Chondrocyte (in vitro differentiated cells): ENCODE measurements at places on chromosomes 12 and 14.

GRCh38 chr12:53961025-53961761, 6.5 kb downstream of the HOXC12 start:
- no peak for DNase-seq

DNA sequence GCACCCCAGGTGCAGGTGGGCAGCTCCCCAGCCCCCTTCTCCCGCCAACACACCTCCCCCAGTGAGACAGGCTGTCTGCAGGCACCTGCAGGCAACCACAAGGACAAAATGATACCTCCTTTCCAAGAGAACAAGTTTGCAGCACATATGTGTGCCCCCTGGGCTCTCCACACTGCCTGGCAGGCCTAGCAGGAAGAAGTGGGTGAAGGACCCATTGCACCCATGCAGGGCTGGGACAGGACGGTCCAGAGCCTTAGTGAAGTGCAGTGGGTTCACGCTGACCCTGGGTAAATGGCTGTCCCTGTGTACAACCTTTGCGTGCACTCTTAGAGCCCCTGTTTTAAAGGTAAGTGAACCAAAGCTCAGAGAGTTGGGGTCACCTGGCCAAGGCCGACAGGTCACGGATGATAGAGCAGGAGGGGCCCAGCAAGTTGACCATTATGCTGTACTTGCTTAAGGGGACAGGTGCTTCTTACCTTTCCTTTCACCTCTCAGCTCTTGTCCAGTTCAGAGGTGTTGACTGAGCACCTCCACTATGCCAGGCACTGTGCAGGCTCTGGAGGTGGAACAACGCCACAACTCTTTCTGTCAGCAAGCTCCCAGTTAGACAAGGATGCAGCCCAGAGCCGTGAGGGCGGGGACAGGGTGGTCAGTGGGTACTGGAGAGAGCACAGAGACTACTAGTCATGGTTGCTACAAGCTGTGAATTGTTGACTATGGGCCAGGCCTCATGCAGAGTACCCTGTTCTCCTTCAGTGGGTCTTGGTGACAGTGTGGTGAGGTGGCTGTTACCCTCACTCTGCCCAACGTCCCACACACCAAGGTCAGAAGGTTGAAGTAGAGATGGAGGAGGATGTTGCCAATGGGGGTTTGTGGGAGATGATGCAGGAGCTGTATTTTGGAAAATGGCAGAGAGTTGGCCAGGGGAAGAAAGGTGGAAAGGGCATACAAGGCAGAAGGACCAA, 125.9 kb downstream of the PAPOLA start:
- DNase-seq: no peak

DNA sequence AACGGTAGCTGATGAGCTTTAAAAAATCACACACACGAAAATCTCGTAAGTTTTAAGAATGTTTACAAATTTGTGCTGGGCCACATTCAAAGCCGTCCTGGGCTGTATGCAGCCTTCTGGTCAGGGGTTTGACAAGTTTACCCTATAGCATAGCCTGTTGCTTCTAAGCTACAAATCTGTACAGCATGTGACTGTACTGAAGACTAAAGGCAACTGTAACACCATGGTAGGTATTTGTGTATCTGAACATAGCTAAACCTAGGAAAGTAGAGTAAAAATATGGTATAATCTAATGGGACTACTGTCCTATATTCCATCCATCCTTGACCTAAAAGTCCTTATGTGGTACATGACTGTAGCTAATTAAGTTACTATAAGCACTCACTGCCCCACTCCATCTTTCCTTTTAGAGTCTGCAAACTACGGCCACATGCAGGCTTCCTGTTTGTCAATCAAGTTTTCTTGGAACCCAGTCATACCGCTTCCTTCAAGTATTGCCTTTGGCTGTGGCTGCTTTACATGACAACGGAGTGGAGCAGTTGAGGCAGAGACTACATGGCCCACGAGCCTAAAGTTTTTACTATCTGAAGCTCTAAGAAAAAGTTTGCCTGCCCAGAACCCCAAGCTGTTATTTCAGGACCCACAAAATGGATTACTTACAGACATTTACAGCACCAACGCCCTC, 18.5 kb downstream of the KRT7 start:
- DNase-seq: peak; percentile 8

DNA sequence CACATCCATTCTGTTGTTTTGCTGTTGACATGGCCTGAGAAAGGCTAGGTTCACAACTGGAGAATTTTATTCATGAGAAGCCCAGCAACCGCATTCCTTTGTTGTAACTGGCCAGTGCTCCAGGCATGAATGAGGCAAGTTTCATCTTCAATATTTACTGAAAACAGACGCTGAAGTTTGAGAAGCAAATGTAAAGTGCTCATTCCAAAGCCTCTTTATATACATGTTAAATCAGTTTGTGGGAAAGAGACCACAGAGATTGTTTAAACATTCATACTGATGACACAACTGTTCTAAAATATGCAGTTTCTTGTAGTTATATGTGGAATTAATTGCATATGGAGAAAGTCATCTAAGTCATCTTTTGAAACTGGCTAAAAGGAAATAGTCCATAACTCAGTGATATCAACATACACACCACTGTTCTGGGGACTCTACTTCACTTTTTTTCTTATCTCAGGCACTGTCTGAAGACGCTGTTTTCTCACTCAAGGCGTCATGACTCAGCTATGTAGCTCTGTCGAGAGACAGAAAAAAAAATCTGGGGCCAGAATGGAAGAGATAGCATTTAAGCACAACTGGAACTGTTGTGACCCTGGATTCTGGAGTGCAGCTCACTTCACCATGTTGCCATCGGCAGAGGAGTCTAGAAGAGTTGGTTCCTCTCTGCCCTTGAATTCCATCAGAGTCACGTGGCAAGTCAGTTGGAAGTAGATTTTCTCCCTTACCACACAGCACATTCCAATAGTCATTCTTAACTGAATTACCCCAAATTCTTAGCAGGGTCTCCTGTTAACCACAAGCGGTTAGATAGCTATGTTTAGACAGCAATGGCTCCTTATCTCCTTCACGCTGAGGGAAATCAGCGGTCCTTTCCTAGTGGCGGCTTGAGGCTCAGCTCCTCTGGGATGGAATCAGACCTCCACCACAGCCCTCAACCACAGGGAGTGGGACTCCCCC, 258.4 kb upstream of the HMGA2 start:
- no peak for DNase-seq

DNA sequence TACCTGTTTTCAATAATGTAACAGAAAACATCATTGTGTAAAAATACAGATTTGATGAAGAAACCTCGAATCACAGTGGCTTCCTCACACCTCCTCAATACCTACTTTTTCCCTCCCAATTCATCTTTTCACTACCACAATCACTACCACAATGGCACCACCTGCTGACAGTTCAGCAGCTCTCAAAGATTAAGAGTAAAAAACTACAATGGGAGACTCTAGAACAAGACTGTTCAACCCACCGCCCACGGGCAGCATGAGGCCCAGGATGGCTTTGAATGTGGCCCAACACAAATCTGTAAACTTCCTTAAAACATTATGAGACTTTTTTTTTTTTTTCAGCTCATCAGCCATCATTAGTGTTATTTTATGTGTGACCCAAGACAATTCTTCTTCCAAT, 15.2 kb downstream of the MED6 start:
- no peak for DNase-seq

DNA sequence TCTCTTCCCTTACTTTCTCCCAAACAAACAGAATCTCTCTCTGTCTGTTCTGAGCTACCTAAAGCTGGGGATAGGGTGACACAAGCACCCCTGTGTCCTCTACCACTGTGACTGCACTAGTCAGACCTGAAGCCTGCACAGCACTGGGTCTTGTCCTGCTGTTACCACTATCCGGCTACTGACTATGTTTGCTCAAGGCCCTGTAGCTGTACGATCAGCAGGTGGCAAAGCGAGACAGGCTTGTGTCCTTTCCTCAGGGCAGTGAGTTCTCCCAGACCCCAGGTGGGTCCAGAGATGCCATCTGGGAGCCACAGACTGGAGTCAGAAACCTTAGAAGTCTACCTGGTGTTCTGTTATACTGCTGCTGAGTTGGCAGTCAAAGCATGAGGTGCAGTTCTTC, 116.4 kb downstream of the NUBPL start:
- no peak for DNase-seq

- DNase-seq: peak; percentile 13
Observed at GRCh38 chr12:49288412-49288853, 6.5 kb upstream of the PRPH start.

- peak; percentile 57 for DNase-seq
Observed at GRCh38 chr12:72273499-72273837, 1.3 kb downstream of the TRHDE start.

DNA sequence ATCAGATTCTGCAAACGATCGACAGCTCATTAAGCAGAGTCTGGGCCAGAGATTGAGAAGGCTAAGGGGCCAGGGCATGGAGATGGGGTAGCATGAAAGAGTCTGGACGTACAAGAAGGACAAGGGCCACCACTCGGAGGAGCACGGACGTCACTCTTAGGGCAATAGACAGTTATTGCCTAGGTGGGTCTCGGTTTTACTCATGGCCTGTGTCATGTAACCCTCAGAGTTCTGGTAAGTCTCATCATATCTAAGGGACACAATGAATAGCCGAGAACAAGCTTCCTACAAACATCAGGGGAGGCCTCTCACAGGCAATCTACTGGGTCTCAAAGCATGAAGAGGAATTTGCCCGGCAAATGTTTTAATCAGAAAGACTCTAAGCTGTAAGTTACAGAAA, 30.4 kb upstream of the ITPK1 start:
- no peak for DNase-seq

DNA sequence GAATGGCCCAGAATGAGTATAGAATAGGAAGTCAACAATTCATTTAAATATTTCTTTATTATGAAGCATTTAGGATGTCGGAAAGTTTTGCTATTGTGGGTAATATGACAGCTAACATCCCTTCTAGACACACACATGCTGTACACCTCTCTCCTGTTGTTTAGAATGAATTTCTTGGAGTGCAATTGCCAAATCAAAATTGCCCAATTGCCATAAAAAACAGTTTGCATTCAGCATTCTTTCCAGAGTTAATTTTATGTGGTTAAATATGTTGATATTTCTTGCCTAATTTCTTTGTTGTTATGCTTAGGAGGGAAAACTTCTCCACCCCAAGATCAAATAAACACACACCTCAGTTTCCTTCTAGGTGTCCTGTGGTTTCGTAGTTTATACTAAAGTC, 16.9 kb upstream of the SMCO2 start:
- no peak for DNase-seq

DNA sequence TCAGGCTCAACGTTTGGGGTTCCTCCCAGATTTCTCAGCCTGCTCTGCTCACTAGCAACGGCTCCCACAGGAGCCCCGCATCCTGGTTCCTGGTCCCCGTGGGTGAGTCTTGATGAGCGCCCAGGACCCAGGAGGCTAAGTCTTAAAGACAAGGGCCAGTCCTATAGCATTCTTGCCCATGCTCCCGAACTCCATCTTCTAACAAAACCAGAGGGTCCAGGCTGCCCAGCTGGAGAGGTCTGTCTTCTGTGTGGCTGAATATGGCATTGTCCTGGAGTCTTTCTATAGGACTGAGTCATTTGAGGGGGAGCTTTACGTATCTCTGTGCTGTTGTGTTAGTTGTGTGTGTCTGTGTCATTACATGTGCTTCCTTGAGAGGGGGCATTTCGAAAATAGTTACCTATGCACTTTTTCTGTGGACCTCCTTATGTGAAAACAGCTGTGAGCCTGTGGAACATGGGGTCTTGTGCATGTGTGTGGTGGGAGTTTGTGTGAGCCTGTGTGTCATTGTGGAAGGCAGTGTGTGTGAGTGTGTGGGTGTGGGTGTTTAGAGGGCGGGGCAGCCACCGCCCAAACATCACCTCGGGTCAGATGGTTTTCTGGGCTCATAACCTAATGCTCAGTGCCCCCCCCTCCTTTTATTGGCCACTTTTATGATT, 9.1 kb upstream of the TBX5 start:
- no peak for DNase-seq

- no peak for DNase-seq
Observed at GRCh38 chr12:94121886-94122285, 26.5 kb upstream of the PLXNC1 start.

GRCh38 chr14:103330536-103330935, 3.5 kb upstream of the EIF5 start:
- no peak for DNase-seq

- no peak for DNase-seq
Observed at GRCh38 chr12:66751432-66752113, 72.7 kb upstream of the GRIP1 start.

DNA sequence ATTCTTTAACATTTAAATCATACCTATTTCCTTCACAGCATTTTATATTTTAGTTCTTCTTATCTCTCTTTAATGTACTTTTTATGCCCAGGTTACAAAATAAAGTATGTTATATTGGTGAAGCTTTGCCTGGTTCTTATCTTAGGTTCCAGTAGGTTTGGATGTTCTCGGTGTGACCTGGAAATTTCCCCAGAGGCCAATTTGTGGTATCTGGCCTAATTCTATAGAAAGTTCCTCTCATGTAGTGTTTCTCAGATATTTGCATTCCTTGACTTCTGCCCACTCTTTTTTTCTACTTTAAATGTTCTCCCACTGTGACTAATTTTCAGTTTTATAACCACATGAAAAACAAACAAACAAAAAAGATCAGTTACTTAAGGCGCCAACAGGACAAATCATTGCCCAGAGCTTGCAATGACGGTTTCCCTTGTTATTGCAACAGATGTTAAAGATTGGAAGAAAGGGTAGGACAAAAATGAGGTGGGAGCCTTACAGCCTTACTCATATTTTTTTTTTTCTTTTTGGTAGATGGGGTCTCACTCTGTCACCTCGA, 41.2 kb upstream of the PPM1H start:
- DNase-seq: no peak

GRCh38 chr14:105023791-105024480, 3.1 kb upstream of the CDCA4 start:
- no peak for DNase-seq

GRCh38 chr12:124939079-124939420, 24.6 kb upstream of the UBC start:
- peak; percentile 38 for DNase-seq

- DNase-seq: no peak
Observed at GRCh38 chr14:57982804-57983634, 117.1 kb upstream of the SLC35F4 start.

DNA sequence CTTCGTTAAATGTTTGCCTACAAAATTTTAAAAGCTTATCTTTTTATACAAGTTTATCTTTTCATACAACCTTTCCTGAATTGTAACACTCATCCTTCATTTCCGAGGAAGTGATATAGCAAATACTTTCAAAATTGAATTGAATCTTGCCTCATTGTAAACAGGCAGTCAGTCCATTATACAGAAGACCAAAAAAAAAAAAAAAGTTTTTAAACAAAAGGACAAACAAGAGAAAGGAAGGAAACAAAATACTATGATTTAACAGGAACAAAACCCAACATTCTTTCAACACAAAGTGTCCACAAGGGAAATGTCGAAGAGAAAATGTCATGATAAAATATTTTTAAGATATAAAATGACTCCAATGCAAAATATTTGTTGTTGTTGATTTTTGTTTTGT, 8.5 kb downstream of the ATF7 start:
- DNase-seq: no peak
